IMR-90 (cell line): ENCODE measurements at places on chromosomes 16 and 17.

- DNase-seq = peak; percentile 23
These were observed 2.2 kb upstream of the NF1 start for GRCh38 chr17:31092475-31093064.

- no peak for DNase-seq
These were observed 72.8 kb upstream of the MED9 start for GRCh38 chr17:17403899-17404576.

GRCh38 chr17:17177176-17177575, 29.0 kb downstream of the PLD6 start:
- DNase-seq = no peak

GRCh38 chr16:30895627-30896260, 670 bp upstream of the CTF1 start:
- no peak for DNase-seq

GRCh38 chr16:57092786-57093411, 516 bp downstream of the CPNE2 start:
- DNase-seq = no peak

DNA sequence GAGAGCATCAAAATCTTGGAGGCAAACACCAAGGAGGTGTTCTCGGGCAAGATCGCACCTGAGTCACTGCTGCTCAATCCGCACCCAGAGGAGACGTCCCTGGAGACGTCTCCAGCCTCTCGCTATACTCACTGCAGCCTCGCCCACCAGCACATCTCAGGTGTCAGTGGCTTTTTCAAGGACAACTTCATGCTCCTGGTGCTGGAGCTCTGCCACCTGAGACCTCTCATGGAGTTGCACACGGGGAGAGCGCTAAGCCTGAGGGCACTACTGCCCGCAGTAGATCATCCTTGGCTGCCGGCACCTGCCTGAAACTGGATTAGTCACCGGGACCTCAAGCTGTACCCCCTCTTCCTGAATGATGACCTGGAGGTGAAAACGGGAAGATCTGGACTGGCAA, 2.6 kb upstream of the MBTPS1 start:
- DNase-seq = no peak

DNA sequence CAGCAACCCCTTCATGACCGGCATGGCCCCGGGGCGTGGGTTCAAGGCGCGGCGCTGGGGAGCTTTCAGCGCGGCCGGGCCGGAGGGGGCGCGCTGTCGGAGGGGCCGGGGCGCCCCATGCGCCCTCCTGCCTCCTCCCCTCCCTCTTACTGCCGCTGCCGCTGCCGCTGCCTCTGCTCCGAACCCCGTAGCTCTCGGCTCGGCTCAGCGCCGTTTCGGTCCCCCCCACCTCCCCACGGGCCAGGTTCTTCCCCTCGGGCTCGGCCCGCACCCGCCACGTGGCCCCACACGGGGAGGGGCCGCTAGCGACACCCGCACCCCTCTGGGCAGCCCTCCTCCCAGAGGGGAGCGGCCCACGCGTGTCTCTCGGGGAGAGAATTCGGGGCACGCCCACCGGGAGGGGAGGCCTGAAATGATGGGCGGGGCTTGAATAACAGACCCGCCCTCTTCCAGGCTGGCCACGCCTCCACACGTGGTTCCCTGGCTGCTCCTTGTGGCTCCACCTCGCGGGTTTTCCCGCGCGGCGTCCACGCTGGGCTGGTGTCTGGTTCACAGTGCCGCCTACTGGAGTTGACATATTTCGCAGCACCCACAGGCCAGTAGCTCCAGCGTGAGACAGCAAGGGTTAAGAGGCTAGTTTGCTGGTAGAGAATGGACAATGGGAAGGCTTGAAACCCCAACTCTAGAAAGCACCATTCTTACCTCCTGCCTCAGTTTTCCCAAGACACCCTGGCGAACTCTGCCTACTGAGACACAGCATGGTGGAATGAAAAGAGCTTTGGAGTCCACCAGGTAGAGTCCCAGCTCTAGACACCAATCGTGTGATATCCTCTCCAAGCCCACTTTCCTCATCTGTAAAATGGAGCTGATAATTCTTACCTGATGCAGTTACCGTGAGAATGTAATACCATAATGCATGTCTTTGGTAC, at the start of gene KCNH4:
Gene KCNH4, minus strand, starts transcription at position 221 of the 929 bp plus-strand sequence. Its CDS starts 197 bp downstream, at position 24.
- peak; percentile 70 for DNase-seq

GRCh38 chr16:3171855-3172593, 16.0 kb upstream of the OR1F1 start:
- DNase-seq = peak; percentile 76

DNA sequence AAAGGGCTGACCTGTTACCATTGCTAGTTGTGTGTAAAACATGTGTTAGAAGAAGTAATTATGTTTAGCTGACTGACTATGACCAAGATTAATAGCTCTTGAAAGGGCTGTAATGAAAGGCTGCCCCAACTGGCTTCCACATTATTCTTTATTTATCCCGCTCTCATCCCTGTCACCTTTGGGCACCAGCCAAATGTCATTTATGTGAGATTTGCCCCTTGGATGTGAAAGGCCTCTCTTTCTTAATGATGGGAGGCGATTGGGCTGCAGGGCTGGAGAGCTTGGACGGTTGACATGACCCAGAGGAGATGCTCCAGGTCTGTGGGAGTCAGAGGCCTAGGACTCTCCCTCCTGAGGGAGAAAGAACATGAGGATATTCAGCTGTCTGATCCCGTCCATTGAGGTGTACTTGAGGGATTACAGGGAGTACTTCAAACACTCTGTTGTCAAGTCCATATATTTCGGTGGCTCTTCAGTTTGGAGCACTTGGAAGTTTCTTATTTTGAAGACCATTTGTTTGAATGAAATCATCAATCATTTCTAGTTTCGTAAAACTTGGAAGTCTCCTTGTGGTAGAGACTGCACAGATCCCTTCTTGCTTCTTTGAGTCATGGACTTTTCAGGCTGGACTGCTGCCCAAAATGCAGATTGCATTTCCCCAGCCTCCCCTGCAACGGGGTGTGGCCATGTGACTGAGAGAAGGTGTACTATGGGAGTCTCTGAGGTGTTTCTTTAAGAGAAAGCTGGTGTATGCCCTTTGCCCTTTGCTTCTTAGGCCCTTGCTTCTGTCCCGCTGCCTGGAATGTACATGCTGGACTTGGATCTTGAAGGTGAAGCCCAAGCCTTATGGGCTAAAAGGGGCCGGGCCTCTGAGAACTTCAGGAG, 51.3 kb downstream of the FTO start:
- DNase-seq = peak; percentile 60

DNA sequence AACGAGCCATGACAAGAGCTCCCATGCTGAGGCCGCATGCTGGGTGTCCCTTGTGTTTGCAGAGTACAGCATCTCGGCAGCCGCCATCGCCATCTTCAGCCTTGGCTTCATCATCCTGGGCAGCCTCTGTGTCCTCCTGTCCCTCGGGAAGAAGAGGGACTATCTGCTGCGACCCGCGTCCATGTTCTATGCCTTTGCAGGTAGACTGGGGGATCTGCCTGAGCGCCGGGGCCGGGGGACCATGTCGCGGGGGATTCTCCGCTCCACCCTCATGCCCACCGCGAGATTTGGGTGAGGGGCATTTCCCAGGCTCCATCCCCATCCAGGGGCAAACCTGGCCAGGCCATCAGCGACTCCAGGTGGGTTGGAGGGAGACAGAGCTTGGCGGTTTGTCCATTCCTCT, 10.7 kb downstream of the CACNG1 start:
- DNase-seq = no peak

DNA sequence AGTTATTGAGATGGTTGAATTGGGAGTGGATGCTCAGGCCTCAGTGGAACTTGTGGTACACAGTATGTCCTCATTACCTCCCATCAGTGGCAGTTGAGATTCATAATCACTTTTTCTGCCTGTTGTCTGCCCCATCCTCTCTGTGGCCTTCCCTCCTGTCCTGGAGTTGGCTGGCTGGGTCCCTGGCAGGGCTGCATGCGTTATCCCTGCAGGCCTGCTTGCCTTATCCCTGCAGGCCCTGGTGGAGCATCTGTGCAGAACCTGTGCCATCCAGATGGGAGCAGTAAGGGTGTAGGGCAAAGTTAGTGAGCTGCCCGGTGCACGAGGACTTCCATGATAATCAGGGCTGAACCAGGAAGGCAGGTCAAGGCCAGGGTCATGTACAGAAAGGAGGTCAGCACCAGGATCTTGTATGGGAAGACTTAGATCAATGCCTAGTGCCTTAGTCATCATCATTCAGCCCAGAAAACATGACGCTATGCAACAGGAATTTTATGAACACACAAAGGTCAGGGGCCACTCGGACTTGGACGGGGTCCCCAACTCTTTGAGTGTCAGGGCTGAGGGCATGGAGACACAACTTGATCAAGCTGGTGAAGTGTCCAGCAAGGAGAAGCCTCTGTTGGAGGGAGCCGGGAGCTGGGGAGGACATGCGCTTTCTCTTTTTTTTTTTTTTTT, 47.2 kb downstream of the ABCC1 start:
- peak; percentile 93 for DNase-seq

DNA sequence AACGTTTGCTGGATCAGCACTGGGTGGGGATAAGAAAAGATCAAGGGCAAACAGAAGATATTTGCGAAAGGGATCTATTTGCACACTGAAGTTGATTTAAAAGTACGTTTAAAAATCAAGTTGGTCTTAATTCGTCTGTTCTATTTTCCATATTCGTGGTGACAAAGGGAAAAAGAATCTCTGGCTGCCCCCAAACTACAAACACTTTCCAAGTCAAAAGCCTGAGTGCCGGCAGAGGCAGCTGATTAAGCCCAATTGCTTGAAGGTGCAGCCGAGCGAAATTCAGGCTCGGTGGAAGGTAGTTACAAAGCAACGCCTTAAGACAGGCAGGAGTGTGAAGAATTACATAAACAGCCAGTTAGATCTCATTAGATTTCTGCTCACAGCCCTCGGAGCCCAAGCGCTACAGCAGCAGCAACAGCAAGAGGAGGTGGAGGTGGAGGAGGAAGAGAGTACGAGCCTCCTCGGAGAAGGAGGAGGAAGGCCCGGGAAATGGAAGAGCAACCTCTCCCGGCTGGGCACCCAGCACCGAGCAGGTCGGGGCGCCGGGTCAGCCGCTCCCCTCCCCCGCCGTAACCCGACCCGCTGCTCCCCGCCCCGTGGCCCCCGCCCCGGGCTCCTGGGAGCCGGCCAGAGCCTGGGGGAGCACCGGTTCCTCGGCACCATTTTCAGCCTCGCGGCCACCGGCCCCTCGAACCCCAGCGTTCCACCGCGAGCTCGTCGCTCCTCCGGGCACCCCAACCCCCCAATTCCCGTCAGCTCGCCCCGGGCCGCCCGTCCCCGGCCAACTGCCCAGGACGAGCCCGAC, 890 bp downstream of the TOB1 start:
- peak; percentile 24 for DNase-seq

DNA sequence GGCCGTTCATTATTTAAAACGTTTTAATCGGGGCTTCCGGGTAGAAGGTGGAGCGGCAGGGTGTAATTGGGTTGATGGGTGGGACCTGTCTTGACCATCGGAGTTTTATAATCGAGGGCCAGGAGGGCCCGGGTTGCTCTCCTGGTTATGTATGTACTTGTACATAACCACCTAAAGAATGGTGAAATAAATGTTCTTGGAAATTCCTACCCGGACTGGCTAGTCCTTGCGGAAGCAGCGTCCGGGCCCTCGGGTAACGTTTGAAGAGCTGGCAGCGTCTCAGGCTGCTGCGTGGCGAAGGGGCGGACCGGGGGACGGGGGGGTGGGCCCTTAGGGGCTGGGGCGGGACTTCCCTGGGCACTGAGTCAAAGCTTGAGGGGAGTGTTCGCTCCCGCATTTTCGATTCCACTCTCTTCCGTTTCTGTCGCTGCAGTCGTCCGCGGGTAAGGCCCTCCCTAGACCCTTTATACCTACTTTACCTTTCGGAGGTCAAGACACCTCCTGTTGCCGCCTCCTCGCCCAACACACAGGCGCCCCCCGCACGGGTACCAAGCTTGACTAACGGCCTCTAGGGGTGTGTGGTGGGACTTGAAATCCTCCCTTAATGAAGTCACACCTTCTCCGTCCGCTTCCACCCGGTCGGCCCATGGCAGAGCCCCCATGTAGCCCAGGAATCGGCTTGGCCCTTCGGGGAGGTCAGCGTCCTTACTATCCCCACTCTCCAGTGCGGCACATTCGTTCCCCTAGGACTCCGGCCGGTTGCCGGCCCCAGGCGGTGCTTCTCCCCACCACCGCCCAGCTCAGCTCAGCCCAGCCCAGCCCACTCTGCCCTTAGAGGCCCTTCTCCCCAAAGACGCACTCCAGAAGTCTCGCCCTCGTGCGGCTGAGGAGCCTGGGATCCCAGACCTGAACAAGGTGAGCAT, at the start of gene TMEM106A:
Gene TMEM106A, plus strand, starts transcription at position 396 of the 923 bp plus-strand sequence. CDS start 1,167 bp downstream, outside the sequence.
- DNase-seq = peak; percentile 85

DNA sequence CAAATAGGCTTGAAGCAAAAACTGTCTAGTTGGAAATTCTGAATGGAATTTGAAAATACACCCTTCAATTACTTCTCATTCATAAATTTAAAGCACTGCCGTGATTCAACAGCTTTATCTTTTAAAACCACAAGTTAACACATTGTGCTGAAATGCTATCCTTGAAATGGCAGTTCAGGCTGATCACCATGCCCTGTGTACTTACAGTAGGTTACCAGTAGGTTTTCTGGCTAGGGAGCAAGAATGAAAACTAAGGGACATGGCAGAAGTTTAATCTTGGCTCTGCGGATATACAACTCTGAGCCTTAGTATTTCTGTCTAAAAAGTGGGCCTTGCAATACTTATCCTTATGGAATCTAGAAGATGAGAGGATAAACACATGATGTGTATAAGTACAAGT, 28.0 kb downstream of the NXPH3 start:
- no peak for DNase-seq

GRCh38 chr16:89401641-89402445, 88.5 kb downstream of the ANKRD11 start:
- DNase-seq = no peak

GRCh38 chr16:2155977-2156848, 631 bp downstream of the TRAF7 start:
- DNase-seq = peak; percentile 76

DNA sequence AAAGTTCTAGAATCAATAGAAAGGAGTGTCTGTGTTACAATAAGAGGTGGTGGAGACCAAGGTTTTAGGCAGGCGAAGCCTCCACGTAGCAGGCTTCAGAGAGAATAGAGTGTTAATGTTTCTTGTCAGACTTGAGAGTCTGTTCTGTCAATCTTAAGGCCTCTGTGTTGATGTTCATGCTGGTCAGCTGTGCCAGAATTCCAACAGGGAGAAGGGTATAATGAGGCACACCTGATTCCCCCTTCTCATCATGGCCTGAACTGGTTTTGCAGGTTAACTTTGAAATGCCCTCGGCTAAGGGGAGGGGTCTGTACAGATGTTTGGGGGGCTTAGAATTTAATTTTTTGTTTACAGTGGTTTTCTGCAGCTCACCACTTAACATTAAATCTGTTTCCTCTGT, 46.0 kb downstream of the RNF112 start:
- no peak for DNase-seq
